ENCODE measurements at places on chromosomes 3 and 15.

DNA sequence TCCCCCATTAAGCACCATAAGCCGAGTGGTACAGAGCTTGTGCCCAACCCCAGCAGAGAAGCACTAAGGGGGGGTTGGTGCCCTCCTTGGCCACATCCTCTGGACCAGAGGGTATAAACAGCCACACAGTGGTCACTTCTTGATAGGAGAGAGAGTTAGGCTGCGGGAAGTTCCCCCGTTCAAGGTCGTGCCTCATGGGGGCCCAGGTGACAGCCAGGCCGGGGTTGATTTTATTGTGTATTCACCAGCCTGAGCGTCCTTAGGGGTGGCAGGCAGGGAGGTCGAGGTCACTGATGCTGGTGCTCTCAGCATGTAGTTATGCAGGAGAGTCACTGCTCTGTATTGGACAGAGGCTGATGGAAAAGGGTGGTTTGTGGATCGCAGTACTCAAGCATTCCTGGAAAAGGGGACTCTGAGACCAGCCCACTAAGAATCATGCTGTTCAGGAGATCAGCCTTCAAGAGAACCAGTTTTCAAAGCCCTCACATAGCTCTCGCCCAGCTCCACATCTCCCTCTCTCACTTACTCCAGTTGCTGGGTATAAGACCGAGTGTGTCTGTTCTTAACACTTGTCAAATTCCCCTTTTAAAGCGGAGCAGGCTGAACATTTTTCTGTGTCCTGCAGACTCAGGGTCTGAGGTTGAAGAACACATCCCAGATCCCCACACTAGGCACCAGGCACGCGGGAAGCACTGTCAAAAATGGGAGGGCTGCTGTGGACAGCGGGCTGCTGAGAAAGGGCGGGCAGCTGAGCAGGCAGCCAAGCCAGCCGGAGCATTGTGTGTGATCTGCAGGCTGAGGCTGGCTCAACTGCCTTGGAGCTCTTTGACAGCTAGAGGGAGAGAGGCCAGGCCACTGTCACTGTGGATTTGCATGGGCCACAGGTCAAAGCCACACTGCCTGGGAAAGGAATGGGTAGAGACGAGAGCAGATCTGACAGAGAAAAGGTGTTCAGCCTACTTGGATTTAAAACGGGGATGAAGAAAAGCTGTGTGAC is 279.3 kb upstream of the LRRFIP2 start:
- no peak for DNase-seq

- no peak for DNase-seq
Observed at GRCh38 chr3:52788890-52789745, 5.5 kb upstream of the ITIH3 start.

DNA sequence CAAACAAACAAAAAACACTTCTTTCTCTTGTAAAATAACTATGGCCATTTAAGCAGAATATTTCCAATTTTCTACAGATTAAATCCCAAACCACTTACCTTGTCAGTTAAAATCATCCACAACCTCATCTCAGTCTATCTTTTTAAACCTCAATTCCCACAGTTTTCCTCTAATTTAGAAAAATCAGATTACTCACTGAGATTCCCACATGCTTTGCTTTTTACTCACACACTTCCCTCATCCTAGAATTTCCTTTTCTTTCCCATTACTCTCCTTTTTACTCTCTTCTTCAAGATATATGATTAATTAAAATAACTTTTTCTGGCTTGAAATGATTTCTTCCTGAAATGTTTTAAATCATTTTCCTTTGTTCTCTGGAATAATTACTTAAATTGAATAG is 790.7 kb downstream of the ROBO1 start:
- no peak for DNase-seq

GRCh38 chr3:169091196-169091823 is 572.2 kb downstream of the MECOM start:
- no peak for DNase-seq

DNA sequence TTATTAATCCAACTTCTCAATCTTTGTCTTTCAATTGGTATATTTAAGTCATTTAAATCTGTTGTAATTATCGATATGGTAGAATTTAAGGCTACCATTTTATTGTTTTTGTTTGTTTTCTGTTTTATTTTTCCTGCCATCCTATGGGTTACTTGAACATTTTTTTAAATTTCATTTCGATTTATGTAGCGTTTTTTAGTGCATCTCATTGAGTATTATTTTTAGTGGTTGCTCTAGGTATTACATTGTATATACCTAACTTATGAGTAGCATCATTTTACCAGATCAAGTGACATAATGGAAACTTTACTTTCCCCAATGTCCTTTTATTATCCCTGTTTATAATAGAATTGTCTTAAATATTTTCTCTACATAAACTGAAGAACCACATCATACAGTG is 247.5 kb upstream of the MRPL3 start:
- DNase-seq = no peak

GRCh38 chr3:184949251-184949965 is 137.4 kb downstream of the VPS8 start:
- no peak for DNase-seq

- DNase-seq = peak; percentile 62
Observed at GRCh38 chr3:192831111-192831644, 86.5 kb downstream of the MB21D2 start.

DNA sequence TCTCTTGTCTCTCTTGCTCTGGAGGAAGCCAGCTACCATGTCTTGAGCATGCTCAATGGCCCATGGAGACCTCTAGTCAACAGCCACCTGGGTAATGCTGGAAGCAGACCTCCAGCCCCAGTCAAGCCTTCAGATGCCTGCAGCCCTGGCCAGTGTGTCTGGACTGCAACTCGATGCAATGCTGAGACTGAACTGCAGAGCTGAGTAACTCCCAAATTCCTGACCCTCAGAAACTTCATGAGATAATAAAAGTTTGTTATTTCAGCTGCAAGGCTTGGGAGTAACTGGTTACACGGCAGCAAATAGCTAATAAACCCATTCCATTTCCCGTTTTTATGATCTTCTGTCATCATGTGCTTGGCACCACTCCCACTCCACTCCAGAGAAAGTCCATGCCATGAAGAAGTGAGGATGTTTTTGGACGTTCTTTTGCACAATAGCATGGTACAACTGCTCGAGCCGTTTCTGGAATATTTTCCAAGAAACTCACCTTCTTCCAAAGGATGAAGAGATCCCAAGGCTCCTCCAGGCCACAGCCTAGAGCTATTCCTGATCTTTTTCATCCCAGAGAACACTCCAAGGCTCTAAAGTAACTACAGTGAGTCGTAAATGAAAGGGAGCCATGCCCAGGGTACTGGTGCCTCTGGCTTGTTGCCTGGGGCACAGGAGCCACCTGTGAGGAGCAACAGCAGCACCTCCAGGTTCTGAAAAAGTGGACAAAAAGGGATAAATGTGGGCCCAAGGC is 72.0 kb upstream of the KLF13 start:
- DNase-seq = no peak

- peak; percentile 18 for DNase-seq
Observed at GRCh38 chr3:3666664-3667063, 132.6 kb upstream of the LRRN1 start.

GRCh38 chr15:66452971-66453580 is 44.5 kb downstream of the SNAPC5 start:
- no peak for DNase-seq

GRCh38 chr3:65871305-65872141 is 167.2 kb downstream of the MAGI1 start:
- DNase-seq = no peak

DNA sequence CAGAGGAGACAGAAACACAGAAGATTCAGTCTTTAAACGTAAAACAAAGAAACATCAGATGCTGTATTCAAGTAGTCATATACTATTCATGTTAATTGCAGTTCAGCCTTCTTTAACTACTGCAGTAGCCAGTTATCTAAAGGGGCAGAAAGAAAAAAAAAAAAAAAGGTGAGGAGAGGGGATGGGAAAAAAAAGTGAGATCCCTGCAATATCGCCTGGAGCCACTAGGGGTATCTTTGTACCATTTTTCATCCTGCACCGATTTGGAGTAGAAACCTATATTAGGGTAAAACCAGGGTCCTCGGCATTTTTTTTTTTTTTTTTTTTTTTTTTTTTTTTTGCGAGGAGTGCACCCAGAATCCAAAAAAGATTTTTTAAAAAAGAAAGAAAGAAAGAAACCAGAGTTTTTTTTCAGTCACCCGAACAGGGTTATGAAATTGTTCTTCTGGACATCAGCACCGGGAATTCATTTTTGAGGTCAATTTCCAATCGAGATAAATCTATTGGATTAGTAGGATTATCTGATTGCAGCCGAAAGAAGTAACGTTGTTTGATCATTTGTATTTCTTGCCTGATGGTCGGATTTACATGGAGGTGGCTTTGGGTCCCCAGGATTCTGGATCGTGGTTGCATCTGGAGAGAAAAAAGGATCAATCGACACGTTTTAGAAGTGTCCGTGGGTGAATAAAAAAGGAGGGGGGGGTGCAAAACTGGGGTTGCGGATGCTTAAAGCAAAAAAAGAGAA is 186.7 kb downstream of the NLGN1 start:
- DNase-seq = no peak

DNA sequence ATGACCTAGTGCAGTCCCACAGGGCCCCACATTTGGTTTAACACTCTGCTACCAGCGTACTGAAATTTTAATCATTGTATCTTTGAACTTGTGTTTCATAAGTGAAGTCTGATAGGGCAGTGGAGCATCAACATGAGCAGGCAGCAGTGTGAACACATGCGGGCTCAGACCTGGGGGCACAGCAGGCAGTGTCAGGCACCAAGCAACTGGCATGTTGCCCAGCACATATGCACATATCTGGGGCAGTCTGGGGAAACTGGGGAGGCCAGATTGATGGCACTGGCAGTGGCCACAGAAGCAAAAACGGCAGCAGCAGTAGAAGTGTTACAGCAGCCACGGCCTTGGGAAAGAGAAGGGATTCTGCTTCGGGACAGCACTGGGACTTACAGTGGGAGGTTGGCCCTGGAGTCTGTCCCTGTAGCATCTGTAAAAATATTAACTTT is 353.9 kb upstream of the KCNMB2 start:
- DNase-seq = no peak

GRCh38 chr15:77870195-77871065 is 207.1 kb downstream of the TBC1D2B start:
- DNase-seq = peak; percentile 35

DNA sequence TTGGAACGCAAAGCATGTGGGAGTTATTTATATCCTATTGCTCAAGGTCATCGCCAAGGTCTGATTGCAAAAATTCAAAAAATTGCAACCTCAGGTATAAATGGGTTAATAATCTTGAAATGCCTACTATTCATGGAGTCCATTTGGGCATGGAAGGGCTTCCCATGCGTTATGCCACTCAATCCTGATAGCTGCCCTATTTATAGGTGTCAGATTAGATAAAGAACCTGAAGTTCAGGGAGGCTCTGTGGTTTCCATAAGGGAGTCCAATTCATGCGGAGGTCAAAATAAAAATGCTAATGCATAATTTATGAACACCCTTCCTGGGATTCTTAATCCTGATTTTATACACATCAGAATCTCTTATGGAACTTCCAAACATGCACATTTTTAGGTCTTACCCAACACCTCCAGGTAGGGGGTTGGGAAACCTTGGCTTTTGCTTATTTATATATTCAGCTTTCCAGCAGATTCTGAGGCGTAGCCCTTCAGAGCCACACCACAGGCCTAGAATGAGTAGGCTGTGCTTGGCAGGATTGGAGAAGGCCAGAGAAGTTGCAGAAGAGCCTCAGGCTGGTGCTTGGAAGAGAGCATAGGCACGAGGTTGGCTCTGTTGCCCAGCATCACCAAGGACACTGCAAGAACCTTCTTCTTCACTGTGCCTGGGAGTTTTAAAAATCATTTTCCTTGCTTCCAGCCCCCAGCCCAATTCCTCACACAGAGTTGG is 324.4 kb upstream of the CFAP20DC start:
- no peak for DNase-seq

GRCh38 chr3:187709155-187709554 is 6.8 kb upstream of the RTP2 start:
- no peak for DNase-seq

GRCh38 chr3:194832346-194833104 is 146.8 kb downstream of the FAM43A start:
- no peak for DNase-seq

DNA sequence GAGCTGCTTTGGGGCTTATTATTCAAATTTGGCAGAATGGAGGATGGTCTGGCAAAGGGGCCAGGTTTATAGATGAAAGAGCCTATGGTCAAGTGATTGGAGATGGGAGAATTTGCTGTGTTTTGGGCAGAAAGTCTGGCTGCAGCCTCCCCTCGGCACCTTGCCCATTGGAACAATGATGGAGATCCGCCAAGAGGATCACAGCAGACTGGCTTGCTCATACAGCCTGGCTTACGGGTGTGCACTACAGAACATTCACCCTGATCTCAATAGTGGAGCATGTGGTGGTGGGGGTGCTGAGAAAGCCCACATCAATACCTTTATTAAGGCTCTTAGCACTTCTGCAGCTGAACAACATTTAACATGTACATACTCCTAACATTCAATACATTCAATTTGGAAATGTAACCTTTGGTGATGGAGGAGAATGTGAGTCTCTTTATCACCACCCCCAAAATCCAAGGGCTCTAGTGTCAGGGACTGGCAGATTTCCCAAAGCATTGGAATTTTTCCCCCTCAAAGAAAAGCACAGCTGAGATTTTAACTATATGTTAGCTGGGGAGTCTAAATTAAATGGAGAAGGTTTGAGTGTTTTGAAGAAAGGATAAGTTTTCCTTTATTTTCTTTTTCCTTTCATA is 118.4 kb upstream of the TMC3 start:
- no peak for DNase-seq

DNA sequence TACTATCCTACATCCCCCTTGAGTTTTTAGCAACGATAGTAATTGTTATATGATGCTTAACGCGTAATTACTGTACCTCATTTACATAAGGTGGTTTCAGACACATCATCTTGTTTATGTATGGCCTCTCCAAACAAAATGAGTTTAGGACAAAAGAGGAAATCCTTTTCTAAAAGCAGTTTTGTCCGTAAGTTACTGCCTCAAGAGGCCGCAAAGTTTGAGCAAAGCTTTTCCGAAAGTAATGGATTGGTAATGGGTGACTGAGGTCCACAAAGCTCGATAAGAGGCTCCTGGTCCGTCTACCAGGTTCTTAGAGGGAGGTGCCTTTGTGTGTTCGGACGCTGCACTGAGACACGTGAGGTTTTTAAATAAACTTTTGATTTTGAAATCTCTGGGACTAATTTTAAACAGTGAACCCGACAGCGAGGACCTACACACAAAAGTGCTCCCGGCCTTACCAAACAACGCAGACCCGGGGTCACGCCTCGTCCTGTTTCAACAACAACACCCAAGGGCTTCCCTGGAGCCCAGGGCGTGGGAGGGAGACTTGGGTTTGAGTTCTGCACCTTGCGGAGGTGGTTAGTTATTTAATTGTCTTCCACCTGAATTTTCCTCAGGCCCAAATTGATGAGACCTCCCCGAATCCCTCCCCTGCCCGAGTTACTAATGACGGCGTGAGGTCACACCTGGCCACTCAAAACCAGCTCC is 456 bp upstream of the C15orf61 start:
- no peak for DNase-seq

DNA sequence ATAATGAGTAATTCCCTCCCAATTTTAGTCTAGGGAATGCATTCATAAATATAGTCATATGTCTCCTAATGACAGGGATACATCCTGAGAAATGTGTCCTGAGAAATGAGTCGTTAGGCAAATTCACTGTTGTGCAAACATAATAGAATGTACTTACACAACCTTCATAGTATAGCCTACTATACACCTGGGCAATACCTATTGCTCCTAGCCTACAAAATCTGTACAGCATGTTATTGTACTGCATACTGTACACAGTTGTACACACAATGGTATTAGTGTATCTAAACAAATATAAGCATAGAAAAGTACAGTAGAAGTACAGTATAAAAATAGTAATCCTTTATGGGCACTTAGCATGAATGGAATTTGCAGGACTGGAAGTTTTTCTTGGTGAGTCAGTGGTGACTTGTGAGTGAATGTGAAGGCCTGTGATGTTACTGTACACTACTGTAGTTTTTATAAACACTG is 6.6 kb downstream of the DTWD1 start:
- DNase-seq = no peak

GRCh38 chr15:39130556-39131379 is 450.1 kb upstream of the THBS1 start:
- DNase-seq = no peak
